ENCODE measurements at places on chromosomes 12 and 14.
A peak's percentile ranks its signal among the peaks of the same experiment; 100 is the strongest.

DNA sequence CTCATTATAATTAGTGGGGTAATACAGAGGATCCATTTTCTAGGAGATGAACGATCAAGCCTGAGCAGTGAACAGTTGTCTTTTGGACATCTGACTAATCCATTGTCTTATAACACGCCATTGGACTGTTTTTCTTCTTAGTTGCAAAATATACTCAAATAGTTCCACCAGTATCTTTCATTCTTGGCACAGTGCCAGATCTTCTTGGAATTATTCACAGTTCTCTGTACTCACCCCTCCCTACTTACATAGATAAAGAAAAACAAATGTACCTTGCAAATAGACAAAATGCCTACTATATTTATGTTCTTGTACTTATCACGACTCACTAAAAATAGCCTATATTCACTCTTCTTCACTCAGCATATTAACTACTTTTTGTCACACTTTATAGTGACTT is 3.8 kb downstream of the CBLN3 start:
- DNase-seq: no peak

DNA sequence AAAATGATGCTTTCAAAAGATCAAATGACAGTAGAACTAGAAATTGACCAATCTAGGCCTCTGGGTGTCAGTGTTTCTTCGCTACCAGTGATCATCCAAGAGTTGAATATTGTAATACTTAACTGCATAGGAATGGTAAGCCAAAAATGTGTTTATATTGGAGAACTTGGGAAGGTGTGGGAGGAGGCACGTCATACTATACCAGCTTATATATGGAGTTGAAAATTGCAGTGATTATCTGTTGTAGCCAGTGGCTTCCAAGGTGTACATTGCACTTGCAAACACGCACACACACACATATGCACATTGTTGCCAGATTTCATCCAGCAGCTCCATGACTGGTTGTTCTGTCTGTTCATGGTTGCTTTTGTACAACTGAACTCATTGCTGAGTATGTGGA is 36.1 kb downstream of the EID3 start:
- no peak for DNase-seq

GRCh38 chr12:104011253-104011652 is 38.7 kb downstream of the GLT8D2 start:
- DNase-seq: no peak

DNA sequence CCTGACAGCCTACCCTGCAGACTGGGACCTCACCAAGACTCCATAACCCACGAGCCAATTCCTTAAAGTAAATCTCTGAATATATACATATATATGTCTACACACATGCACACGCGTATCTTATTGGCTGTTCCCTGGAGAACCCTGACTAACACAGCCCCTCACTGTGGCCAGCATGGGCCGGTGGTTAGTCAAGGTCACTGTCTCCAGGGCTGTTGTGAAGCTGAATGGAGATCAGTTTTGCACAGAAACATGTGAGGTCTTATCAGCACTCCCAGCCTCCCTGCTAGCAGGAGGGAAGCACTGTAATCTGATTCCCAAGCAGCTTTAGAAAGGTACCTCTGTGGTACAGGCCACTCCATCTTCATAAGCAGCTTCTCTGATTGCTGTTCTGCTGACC is 46.6 kb upstream of the PLEKHG6 start:
- DNase-seq: peak; percentile 44

DNA sequence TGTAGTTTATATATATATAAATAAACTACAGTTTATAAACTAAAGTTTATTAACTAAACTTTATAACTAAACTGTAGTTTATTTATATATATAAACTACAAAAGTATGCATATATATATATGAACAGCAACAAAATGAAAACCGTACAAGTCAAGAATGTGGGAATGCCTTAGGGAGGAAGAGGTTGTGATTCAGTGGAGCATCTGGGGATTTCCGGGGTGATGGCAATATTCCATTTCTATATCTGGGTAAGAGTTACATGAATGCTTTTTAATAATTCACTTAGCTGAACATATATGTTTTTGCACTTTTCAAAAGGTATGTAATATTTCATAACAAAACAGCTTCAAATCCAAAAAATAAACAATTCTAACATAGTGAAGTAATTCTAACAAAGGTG is 30.1 kb upstream of the CAND1 start:
- no peak for DNase-seq
